ENCODE measurements at places on chromosomes 2 and 18.
A peak's percentile ranks its signal among the peaks of the same experiment; 100 is the strongest.

DNA sequence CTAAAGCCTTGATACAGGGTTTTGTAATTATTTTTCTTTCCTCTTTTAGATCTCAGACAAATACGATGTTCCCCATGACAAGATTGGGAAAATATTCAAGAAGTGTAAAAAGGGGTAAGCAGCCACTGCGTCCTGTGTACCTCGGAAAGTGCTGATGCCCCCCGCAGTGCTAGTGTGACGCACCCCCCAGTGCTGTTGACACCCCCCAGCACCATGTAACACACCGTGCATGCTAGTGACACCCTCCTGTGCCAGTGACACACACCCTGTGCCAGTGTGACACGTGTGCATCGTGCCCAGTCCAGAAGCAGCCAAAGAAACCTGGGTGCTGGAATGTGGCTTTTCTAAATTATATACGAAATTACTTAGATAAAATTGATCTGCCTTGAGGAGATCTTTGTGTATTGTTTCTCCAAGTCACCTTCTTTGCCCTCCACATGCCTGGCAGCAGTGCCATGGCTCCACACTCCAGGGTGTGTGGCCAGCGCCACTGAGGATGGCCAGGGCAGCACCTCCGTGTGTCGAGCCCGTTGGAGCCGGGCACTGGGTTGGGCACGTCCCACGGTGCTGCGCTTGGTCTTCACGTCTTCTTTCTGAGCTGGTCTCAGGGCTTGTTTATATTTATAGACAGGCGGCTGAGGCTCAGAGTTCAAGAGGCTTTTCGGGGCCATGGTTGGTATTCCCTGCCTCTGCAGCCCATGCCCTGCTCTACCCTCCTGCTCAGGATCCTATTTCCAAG, 44.3 kb upstream of the KLF11 start:
- DNase-seq = no peak

GRCh38 chr2:23399674-23400261, 14.8 kb downstream of the KLHL29 start:
- DNase-seq = no peak

- DNase-seq = no peak
These were observed 219.0 kb downstream of the MYO3B start for GRCh38 chr2:170396799-170397459.

GRCh38 chr2:119062652-119063051, 95.9 kb downstream of the C1QL2 start:
- no peak for DNase-seq

DNA sequence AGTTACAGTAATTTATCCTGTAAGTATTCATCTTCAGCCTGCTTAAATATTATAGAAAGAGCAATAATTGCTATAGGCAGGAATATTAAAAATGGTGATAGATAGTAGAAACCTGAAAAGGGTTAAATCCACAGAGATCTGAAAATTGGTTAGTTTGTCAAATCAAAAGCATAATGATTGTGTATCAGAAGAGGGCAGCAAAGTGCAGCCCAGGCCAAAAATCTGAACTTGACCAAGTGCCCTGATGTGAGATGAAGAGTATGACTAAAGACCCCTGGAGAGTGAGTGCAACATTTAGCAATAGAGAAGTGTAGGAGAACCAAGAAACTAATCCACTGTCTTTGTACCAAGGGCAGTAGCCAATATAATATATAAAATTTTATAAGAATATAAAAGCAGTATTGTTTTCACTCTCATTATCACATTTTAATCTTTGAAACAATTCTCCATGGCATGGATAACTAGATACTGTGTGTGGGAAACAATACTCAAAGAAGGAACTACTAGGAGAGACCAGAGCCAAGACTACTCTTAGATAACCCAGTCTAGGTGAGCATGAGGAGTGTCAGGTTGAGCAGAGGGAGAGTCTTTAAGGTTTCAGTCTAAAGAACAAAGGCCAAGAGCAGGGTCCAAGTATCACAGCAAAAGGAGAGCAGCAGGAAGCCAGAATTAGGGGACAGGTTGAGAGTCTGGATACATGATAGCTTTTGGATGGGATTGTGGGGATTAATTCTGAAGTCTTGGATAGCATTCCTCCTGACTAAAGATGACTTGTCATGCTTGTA, 148.7 kb downstream of the CALCRL start:
- no peak for DNase-seq

GRCh38 chr18:74828200-74828599, 230.5 kb downstream of the ZNF407 start:
- DNase-seq = no peak

DNA sequence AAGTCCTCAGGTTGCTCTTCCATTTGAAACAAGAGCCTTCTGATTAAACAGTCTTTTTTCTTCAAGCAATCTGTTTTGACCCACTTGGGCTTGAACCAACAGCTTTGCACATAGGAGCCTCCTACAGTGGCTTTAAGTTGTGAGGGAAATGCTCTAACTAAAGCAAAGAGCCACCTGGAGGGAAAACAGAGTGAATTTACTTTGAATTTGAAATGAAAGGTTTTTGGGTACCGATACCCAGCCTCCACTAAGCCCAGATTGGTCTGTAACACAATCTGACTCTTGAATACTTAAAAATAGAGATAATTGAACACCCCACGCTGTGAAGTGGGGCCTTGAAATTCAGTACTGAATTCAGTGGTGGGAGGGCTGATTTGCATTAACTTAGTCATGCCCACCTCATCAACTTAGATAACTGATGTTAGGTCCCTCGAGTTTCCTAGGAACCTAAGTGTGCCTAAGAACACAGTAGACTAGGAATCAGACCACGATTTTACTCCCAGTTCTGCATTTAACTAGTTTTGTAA, 56.3 kb upstream of the ACVR1C start:
- DNase-seq = no peak

- DNase-seq = no peak
These were observed 44.2 kb upstream of the TAF1B start for GRCh38 chr2:9799011-9799596.

DNA sequence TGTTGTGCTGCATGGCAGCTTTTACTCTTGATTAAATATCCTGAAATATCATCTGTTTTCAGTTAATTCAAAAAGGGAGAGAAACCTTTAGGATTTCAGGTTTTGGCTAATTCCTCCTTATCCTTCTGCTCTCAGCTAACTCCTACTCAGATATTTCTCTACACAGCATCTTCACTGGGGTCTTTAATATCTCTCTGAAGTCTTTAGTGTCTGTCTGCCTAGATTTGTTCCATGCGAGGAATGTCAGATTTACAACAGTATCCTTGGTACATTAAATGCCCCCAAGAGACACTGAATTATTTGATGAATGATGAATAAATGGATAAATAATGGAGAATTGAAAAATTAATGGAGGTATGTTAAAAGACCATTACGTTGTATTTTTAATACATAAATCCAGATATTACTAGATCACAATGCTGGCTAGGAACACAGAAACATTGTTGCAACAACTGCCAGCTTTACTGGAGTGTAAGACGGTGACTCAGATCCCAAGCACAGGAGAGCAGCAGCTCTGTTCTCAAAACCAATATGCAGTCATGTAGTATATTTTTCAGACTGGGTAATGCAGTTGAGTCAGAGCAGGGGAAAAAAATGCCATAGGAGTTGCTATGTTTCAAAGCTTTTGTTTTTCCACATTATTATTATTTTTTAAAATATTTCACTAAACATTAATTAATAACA, 388.0 kb upstream of the SYT4 start:
- peak; percentile 73 for DNase-seq

- DNase-seq = no peak
These were observed 10.8 kb downstream of the CACNB4 start for GRCh38 chr2:152088006-152088405.

DNA sequence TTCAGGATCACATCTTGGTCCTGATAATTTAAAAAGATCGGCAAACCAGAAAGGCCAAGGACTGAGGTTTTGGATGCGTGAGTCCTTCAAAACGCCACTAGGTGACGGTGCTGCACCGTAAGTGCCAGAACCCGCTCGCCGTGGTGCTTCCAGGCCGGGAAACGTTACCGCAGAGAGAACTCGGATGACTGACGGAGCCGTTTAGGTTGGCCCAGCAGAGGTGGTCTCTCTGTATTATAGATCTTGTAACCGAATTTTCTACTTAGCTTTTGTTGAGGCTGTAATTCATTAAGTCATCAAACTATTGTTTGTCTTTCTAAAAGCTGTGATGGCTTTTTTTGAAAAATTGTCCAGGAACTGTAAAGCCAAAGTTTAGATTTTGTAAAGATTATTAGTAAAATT, 39.8 kb upstream of the ADCYAP1 start:
- DNase-seq = peak; percentile 28

DNA sequence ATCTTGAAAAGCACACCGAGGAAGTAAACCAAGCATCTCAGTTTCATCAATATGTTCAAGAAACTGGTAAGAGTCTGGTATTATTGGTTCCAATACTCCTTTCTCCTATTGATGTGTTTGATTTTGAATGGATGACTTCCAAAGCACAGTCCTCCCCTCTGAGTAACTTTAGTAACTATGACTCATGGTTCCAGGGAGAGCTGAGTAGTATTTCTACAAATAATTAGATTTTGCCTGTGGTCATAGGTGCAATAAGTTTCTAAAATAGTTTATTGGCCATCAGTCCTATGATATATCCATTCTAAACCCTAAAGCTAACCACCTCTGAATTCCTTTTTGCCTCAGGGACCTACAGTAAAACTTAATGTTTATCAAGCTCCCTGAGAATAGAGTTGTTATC, 352.4 kb downstream of the XIRP2 start:
- DNase-seq = no peak

DNA sequence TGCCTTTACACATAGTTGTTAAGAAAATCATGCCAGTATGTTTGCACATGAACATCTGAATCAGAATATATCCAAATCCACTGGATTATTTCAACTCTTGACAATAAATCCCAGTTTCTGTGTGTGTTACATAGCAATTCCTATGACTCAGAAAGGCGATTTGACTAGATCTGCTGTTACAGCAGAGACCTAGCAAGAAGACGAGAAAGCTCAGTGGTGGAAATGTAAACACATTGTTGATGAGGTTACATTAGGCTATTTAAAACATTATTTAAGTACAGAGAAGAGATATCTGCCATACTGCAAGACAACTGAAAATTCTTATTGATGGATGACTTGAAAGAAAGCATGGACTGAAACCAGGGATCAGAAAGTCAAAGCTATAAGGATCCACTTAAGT, 73.0 kb upstream of the SMIM21 start:
- no peak for DNase-seq

DNA sequence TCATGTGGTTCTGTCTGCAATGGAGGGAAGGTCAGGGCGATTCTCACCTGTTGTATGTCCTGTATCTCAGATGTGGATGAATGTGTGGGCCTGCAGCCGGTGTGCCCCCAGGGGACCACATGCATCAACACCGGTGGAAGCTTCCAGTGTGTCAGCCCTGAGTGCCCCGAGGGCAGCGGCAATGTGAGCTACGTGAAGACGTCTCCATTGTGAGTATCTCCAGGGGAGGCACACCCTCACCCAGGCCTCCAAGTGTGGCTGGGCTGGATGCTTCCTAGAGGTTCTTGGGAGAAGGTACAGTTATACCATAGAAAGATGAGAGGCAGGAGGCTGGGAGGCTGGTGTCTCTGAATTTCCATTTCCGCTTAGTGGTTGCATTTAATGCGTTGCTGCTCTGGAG, 46.9 kb downstream of the FBLN7 start:
- DNase-seq = no peak

DNA sequence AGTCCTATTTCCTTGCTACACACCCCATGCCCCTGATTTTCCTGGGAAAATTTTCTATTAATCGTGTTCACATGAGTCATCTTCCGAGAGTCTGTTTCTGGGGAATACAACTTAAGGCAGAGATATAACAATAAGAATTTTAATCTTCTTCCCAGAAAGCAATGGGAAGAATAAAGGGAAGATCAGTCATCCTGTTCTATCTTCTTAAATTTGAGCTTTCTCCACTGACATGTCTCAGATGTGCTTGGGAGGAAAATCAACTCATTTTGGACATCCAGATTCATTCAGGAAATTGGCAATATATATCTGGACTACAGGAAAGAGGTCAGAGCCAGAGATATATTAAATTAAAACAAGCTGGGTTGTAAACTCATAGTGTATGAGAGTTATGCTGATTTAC, 62.3 kb upstream of the SPAG16 start:
- DNase-seq = no peak

DNA sequence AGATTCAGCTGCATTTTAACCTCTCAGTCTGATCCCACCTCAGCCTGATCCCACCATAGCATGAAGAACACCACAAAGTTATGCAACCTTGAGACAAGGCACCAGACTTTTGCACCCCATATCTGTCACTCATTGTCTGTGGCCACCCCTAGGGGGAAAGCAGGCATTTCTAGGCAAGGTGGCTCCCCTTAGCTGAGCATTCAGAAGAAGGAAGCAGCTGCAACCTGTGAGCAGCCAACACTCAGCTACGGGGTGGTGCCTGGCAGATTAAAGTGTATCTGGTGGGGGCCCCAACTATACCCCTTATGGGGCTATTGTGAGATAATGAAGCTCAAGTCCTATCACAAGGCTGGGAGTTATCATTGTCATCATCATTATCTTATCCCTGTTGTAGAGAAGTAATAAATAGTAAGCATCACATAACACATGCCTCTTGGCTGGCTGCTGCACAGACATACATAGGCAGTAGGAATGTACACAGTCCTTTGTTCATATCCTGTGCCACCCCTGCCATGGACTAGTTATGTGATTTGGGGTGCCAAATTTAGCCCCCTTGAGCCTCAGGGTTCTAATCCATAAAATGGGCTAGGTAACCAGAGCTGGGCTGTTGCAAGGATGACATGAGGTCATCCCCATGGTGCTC, 20.6 kb upstream of the TMEM163 start:
- no peak for DNase-seq

DNA sequence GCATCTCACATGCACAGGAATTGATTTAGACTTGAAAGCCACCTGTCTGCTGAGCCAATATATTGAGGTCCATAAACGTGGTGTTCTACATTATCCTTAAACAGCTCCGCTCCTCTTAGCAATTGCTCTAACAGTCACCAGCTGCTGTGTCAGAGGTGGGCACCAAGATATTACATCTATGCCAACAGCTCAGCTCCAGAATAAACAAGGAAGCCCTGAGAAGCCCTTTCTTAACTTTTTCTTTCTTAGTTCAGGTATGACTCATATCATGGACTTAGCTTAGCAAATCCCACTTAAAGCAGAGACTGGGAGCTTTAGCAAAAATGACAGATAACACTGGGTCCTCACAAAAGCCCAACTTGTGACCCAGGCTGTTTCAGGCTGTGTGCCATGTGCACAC, 436.6 kb downstream of the IRS1 start:
- DNase-seq = no peak

GRCh38 chr18:76660571-76661192, 161.7 kb upstream of the ZNF236 start:
- DNase-seq = no peak

- DNase-seq = no peak
These were observed 37.5 kb downstream of the GNAL start for GRCh38 chr18:11726556-11726955.
